Femur (tissue), 1 donor: ENCODE measurements at places on chromosomes 5 and 9.
A peak's percentile ranks its signal among the peaks of the same experiment; 100 is the strongest.

DNA sequence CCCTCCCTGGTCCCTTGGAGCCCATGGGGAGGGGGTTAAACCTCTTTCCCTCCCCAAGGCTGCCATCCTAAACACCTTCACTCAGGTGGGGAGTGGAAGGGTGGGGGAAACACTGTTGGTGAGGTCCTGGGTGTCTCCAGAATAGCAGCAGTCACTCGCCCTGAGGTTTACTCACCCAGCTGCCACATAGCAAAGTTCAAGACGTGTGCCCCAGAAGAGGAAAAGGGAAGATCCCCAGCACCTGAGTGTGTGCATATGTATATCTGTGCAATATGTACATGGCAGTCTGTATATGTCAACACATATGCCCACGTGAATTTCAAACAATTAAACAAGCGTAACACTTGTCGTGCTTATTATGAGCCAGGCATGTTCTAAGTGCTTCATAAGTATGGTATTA is 31.3 kb upstream of the SMU1 start:
- DNase-seq = no peak

- DNase-seq = no peak
Measured at GRCh38 chr9:120928015-120928482, 1.5 kb upstream of the TRAF1 start.

DNA sequence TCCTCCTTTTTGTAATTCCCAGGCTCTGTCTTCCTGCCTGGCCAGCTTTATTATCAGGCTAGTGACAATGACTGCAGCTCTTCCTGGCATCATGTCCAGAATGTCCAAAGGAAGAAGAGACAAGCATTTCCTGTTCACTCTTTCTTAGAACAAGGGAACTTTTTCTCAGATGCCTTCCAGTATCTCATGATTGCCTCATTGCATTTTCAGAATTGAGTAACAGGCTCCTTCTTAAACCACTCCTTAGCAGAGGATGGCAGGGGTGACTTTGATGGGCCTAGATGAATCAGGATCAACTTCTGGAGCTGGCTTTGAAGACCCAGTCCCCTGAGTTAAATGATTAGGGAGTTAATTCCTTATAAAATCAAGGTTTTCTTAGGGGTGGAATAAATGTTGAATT is 92.9 kb upstream of the RASGRF2 start:
- no peak for DNase-seq

DNA sequence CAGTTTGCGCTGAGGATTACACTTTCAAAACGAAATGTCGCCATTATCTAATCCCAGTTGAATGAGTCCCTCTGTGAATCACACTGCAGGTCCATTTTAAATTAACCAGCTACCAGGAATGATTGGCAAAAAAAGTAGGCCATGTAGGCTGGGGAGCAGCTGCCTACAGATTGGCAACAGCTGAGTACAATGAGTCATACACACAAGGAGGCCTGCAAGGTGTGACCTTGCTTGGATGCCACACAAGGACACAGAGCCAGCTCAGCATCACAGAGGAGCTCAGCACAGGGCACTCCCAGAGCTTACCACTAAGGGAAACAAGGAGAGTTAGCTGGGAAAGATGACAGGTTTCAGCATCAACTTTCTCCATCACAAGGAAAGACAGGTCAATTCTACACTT is 12.9 kb downstream of the HAVCR1 start:
- DNase-seq = no peak

DNA sequence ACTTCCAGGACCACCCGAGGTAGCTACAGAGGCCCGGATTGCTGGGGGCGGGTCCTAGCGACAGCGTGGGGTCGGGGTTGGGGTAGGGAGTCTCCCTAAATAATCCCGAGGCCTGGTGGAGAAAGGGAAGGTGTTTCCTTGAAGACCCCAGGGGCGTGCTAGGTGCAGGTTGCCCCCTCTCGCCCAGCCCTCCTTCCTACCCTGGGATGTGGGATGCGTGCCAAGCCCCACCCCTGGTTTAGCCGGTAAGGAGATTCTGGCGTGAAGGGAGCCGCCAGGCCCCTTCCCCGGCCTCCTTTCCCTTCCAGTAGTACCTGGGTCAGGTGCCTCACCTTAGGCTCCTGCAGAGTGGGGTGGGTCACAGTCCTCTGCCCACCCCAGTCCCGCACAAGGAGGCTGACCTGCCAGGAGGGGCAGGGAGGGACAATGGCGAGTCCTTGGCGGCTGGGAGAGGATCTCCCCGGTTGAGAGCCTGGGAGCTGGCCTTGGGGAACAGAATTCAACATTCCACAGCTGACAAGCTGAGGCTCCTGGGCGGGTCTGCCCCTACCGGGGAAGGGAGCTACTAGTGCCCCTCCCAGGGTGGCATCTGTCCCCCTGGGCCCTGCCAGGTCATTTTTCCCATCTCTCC is 674 bp downstream of the TSPAN17 start:
- DNase-seq = peak; percentile 70

GRCh38 chr5:3310541-3311261 is 284.9 kb upstream of the IRX1 start:
- peak; percentile 51 for DNase-seq

GRCh38 chr5:133746834-133747233 is 134.5 kb upstream of the FSTL4 start:
- DNase-seq = no peak

GRCh38 chr9:34520505-34521385 is 2.0 kb downstream of the ENHO start:
- DNase-seq = no peak

DNA sequence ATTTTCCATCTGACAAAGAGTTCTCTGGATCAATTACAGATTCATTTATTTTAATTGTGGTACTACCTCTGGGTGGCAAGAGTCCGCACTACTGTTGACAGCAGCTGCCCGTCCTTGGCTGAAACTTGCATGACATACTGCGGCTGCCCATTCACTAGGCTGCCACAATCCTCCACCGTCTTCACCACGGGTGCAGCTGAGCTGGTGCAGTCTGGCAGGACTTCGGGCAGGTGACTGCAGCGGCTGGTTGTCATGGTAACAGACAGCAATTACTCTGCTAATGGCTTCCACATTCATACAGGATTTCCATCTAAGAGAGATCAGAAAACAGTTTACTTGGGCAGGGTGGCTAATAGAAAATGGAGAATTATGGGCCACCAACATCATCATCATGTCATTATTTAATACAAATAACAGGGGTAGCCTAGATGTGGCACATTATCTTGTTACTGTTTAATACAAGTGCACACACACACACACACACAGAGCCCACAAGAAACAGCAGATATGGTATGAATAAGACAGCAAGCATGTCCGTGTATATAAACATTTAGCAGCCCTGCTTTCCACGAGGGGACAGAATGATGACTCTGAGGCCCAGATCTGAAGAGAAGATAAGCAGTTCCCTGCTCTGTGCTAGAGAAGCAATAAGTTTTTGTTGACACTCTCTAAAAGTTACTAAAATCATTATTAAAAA is 112.3 kb downstream of the MARCHF3 start:
- DNase-seq = peak; percentile 46

- no peak for DNase-seq
Measured at GRCh38 chr5:163407034-163407655, 30.2 kb upstream of the CCNG1 start.

GRCh38 chr5:178477802-178478201 is 112.4 kb downstream of the COL23A1 start:
- DNase-seq = no peak

- peak; percentile 8 for DNase-seq
Measured at GRCh38 chr5:132279801-132280200, 14.4 kb upstream of the SLC22A4 start.

GRCh38 chr5:123813264-123813663 is 301.3 kb downstream of the CSNK1G3 start:
- no peak for DNase-seq

DNA sequence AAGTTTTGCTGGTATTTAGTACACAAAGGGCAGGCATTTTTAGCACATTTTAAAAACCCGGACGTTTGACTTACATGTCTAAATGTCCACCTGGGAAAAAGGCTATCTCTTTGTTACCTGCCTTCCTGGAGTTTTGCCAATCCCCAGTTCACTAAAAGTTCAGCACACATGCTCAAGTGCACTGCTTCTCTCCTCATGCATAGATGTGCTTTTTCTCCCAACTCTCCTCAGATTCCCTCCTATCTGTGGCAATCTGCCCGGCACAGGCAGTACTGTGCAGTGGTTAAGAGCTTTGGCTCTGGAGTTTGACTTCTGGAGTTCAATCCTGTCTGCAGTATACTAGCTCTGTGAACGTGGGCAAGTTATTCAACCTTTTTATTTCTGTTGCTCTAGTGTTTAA is 8.3 kb upstream of the CCNO start:
- DNase-seq = no peak

- DNase-seq = no peak
Measured at GRCh38 chr9:77679088-77679487, 31.0 kb upstream of the GNA14 start.

DNA sequence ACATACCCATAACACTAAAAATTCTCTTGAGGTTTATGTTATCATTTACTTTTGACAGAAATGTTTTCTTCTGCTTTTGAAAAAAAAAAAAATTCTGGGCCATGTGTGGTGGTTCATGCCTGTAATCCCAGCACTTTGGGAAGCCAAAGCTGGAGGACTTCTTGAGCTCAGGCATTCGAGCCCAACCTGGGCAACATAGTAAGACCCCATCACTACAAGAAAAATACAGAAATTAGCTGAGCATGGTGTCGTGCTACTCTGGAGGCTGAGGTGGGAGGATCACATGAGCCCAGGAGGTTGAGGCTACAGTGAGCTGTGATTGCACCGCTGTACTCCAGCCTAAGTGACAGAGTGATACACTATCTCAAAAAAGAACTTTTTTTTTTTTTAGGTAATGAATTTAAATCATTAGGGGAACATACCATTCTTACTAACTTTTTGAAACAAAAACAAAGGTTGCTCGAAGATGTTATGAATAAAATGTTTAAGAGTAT is 148.8 kb upstream of the DMRT1 start:
- no peak for DNase-seq

- DNase-seq = no peak
Measured at GRCh38 chr5:148696187-148697036, 42.1 kb upstream of the HTR4 start.

DNA sequence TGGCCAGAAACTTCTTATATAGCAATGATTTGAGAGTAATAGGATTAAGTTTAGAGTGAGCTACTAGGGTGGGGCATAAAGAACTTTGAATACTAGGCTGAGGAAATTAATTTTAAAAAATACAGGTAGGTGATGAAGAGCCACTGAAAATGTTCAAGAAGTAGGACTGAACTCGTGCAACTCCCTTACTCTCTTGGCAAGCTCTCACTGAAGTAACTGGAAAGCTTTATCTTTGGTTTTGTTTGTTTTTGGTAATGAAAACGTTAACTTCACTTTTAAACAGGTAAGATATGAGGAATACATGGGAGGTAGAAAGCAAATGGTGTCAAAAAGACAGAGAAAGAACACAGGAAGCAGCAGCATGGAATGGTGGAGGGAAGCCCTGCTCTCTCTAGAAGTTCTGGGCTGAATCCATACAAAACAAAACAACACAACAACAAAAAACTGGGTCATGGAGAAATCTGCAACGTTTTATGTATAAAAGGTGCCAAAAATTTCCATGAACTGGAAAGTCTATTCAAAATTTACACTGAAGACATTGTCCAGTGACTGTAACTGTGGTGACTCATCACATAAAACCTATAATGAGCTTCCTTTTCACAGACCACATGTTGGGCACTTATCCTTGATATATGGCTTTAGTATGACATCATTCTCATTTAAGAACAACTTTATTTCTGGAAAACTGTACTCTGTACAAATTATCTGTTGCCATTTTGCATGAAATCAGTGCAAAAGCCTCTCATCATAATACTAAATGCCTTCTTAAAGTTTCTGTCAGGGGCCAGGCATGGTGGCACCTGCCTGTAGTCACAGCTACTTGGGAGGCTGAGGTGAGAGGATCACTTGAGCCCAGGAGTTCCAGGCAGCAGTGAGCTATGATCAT is 91.2 kb upstream of the CHD1 start:
- no peak for DNase-seq

GRCh38 chr9:90469435-90469834 is 173.2 kb downstream of the DIRAS2 start:
- DNase-seq = no peak

GRCh38 chr5:32589416-32589815 is 4.1 kb downstream of the SUB1 start:
- no peak for DNase-seq

- DNase-seq = no peak
Measured at GRCh38 chr5:178355671-178356070, 123.1 kb upstream of the PHYKPL start.

DNA sequence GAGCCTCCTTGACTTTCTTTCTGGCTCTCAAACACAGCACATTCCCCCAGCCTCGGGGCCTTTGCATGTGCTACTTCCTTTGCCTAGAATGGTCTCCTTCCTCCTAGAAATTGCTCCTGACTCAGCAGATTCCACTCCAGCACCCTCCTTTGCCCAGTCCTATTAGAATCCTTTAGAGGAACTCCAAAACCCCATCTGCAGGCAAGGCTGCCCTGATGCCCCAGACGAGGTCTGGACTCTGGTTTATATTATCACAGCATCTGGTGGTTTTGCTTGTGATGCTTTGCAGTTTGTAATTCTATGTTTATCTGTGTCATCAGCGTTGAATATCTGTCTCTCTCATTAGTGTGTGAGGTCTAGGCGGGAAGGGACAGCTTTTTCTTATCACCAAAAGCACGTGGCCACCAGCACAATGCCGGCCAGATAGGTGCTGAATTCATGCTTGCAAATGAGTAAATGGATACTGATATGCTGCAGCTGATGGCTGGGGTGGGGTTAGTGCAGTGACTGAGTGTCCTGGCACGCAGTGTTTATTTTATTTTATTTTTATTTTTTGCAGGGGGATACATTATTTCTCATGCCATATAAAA is 30.0 kb upstream of the ANKH start:
- no peak for DNase-seq

DNA sequence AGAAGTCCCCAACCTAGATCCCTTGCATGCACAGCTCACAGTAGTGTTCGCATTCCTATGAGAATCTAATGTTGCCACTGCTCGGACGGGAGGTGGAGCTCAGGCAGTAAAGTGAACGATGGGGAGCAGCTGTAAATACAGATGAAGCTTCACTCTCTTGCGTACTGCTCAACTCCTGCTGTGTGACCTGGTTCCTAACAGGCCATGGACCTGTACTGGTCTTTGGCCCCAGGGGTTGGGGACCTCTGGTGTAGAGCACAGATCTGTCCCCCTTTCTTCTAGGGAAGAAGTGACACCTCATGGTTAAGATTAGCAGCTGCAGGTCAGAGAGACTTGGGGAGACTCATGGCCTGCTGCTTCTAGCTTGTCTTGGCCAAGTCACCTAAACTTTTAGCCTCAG is 7.1 kb downstream of the ARHGEF28 start:
- no peak for DNase-seq

GRCh38 chr9:2106666-2107065 is 91.5 kb downstream of the SMARCA2 start:
- DNase-seq = no peak
